ENCODE measurements at places on chromosomes 2 and 18.

DNA sequence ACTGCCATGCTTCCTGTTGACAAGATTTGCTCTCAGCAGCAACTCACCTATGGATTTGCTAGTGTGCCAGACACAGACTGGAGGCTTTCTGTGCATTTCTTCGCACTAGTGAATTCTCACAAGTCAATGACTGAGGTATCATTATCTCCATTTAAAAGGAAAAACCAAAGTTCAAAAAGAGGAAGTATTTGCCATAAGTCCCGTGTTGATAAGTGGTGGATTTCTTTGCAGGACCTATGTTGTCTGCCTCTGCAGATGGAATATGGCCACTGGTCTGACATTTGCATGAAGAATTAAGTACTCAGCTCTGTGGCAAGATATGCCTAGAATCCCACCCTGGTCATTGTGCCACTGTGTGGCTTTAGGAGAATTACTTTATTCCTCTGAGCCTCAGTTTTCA is 299.6 kb downstream of the PAX3 start:
- no peak for DNase-seq

DNA sequence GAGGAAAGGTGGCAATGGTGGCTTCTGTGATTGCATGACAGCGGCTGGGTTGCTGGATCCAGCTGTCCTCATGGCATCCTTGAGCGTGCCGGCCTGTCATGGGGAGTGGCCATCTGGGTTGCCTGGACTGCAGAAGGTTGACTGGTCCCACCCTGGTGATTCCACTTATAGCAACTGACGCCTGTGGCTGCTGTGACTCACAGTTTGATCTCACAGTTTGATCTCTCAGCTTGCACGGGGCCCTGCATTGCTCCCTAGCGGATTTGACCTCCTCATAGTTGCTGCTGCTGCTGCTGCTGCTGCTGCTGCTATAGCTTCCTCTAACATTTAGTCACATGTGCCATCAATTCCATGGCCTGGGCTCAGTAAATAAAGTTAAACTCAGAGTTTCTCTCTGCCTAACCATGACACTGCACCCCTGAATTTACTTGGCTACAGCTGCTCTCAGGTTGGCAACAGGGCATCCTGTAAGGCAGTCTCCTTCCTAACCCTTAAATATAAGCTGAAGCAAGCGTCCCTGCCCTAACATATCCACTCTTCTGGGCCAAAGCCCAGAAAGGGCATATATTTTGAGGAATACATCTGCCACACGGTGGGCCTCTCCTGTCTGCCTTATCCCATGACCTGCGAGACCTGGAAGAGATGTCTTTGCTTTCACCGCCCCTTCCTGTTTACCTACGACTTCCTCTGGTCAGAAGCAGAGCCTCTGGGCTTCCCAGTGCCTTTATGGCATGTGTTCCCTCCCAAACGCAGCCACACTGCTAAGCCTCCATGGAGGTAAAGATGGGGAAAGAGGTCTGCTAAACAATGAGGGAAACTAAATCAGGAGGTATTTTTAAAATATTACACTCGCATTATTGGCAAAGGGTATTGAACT is 37.8 kb upstream of the CCDC150 start:
- no peak for DNase-seq

GRCh38 chr18:7855671-7856070 is 288.6 kb downstream of the PTPRM start:
- DNase-seq: no peak

- no peak for DNase-seq
Measured at GRCh38 chr18:9734189-9734588, 26.1 kb downstream of the RAB31 start.

DNA sequence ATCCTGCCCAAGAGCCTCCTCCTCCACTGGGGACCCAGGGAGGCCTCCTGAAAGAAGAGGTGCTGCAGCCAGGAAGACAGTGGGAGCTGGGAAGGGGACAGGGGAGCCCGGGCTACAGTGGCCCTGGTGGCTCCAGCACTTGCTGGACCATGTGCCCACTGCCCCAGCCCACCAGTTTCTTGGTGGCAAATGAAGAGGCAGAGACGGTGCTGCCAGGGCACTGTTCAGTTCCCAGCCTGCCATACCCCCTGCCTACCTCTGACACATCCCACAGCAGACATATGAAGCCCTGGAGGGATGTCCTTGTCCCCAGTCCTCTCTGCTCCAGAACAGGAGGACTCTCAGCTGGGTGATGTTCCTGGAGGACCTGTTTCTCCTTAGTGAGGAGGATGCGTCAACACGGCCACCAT is 3.7 kb downstream of the RAMP1 start:
- no peak for DNase-seq

GRCh38 chr18:34128436-34128835 is 96.3 kb downstream of the NOL4 start:
- no peak for DNase-seq

DNA sequence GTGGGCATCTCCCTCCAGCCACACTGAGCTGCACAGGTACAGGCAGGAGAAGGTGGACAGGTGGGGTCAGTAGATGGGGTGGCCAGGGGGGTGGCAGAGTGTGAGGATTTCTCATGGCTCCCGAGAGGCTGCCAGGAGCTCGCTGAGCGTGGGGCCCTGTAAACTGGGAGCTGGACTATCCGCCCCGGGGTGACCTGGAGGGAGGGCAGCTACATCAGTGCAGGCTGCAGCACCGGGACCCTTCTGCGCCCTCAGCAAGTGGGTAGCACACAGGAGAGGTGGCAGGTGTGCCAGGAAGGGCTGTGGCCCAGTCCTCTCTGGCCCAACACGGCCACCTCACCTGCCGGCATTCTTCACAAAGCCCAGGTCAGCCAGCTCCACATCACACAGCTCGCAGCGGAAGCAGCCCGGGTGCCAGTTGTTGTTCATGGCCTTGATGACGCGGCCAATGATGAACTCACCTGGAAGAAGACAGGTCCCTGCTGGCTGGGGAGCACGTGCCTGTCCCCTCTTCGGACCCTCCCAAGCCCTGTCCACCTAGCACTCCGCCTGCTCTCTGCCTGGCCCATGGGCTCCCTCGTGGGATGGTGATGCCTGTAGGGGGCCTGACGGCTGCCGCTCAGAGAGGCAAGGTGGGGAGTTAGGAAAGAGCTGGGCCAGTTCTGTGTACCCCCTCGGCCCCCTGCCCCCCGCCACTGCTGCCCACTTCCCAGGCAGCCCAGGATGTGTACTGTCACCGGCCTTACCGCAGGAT is 8.3 kb downstream of the GPR17 start:
- no peak for DNase-seq

- no peak for DNase-seq
Measured at GRCh38 chr2:134312482-134312881, 58.6 kb downstream of the MGAT5 start.

DNA sequence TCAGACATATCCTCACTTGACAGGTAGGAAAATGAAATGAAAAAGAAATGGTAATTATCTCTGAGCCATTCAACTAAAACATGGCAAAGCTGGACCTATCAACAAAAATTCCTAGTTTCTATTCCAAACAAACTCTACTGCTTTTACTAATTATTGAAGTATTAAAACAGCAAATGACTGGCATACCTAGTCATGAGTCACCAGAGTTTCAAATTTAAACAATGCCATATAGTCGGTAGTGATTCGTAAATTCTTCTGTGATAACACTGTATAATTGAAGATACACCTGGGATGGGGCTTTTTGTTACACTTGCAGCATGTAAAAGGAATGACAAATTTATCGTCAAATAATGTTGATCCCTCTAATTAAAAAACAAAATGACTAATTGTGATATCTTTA is 153.1 kb upstream of the THUMPD2 start:
- no peak for DNase-seq

DNA sequence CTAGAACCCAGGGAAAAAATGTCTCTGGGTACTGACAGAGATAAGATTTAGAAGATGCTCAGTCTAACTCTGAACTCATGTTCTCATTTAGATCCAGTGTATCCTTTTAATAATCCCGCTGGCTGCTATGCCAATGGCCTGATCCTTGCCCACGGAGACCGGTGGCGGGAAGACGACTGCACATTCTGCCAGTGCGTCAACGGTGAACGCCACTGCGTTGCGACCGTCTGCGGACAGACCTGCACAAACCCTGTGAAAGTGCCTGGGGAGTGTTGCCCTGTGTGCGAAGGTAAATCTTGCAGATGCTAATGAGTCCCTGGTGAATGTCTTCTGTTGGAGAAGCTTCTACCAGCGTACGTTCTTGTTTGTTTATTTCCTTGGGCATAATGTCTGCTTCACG is 118.6 kb downstream of the FEZ2 start:
- DNase-seq: no peak

DNA sequence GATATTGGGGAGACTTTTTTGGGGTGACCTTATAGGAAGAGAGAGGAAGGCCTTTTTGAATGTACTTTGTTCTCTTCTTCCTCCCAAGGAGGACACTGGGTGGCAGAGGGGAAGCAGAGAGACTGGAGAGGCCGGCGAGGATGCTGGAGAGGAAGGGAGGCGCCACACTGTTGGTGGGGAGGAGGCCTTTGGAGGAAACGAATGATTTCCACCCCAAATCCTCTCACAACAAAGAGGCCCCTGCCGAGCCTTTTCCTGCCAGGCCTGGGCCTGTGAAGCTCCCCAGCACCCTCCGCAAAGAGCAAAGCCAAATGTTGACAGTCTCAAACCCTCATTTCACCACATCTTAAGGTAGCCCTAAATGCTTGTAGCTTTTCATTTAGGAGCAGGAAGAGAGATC is 59.0 kb upstream of the UPP2 start:
- DNase-seq: no peak

GRCh38 chr2:149258531-149258930 is 71.9 kb upstream of the LYPD6 start:
- no peak for DNase-seq
